GM23248 (cell line): ENCODE measurements at places on chromosomes 13 and 19. TPM values are rescaled to one million over a fixed set of nuclear protein-coding genes. Genes with fewer than 3 reads are reported as not detected.

Gene KANK2
- 76.3 and 77.1 TPM in 2 replicates for polyA plus RNA-seq

Gene FKRP
- 12.4 and 15.0 TPM in 2 replicates for polyA plus RNA-seq

Gene GJB2
- polyA plus RNA-seq = 0.16 and 0.20 TPM in 2 replicates

Gene CEACAM16
- polyA plus RNA-seq = not detected in 2 replicates

Gene GPX4
- polyA plus RNA-seq = 601 and 607 TPM in 2 replicates

Gene ZNF90
- polyA plus RNA-seq = 0.96 and 1.6 TPM in 2 replicates

GRCh38 chr13:47897411-47898050 is 103.5 kb downstream of the SUCLA2 start:
- DNase-seq = peak; percentile 67

DNA sequence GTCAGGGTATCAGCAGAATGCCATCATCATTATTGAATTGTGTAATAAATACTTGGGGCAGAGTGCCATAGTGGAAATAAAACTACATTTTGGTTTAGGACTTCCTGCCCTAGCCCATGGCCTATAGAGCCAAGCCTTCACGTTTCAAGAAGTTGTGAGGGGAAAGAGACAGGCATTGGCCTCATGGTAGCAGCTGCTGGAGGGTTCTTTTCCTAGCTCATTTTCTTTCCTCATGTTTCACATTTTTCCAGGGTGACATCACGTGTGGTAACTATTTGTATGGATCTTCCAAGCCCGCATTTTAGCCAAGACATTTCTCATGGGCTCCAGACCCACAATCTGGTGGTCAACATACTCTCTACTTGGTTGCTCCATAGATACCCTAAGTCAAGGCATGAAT is 80.4 kb downstream of the LRCH1 start:
- peak; percentile 76 for DNase-seq

- no peak for DNase-seq
These were observed 112.9 kb downstream of the IRS2 start for GRCh38 chr13:109673477-109673876.

- no peak for DNase-seq
These were observed 27.9 kb downstream of the USPL1 start for GRCh38 chr13:30645629-30646028.

- DNase-seq = no peak
These were observed 438.0 kb downstream of the OLFM4 start for GRCh38 chr13:53466576-53466975.

DNA sequence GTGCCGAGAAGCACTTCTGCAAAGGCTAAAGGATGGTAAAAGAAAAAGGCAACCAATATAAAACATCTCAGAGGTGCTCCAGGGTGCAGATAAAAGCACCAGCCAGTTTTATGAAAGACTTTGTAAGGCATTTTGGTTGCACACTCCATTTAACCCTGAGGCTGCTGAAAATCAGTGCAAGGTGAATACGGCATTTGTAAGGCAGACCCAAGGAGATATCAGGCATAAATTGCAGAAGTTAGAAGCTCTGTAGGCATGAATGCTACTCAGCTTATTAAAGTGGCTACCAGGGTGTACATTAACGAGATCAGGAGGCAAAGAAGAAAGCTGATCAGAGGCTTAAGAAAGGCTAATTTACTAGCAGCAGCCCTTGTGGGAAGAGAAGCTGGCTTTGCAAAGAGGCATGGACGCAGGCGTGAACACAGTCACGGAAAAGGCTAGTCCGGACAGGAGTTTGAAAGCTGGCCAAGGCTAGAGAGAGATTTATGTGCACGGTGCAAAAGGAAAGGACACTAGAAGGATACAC is 99.6 kb downstream of the ZNF429 start:
- peak; percentile 12 for DNase-seq

- DNase-seq = peak; percentile 34
These were observed 25.8 kb upstream of the SPATA13 start for GRCh38 chr13:24134757-24135156.

- DNase-seq = no peak
These were observed 208.2 kb upstream of the SOX21 start for GRCh38 chr13:94920578-94920977.

GRCh38 chr19:2034729-2035589 is 16.1 kb downstream of the MKNK2 start:
- peak; percentile 70 for DNase-seq

DNA sequence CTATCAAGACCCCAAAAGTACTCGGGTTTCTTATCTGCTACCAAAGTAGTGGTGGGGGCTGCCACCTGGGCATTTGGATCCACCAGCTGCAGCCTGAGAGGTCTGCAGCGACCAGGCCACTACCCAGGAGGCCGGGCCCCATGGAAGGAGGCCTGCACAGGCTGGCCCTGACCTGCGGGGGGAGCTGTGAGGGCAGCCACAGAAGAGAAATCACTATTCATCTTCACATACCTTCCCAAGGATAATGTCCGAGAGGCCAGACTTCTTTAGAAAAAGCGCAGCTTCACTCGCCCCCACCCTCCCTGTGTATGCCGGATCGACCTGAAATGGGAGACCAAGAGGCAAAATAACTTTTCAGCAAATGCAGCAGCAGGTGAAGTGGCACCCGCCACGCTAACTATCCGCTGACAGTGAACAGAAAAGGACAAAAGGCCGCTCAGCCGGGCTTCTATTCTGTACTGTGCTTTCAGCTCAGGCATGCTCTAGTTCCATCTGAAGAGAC is 30.1 kb downstream of the EPS15L1 start:
- peak; percentile 24 for DNase-seq

GRCh38 chr13:102974317-102975087 is 91.7 kb downstream of the SLC10A2 start:
- no peak for DNase-seq

- DNase-seq = no peak
These were observed 116.1 kb upstream of the PEG3 start for GRCh38 chr19:56956503-56957226.

- no peak for DNase-seq
These were observed 5.7 kb downstream of the ZNF558 start for GRCh38 chr19:8826371-8826770.

GRCh38 chr13:69324090-69324886 is 783.3 kb upstream of the ATXN8OS start:
- DNase-seq = no peak

DNA sequence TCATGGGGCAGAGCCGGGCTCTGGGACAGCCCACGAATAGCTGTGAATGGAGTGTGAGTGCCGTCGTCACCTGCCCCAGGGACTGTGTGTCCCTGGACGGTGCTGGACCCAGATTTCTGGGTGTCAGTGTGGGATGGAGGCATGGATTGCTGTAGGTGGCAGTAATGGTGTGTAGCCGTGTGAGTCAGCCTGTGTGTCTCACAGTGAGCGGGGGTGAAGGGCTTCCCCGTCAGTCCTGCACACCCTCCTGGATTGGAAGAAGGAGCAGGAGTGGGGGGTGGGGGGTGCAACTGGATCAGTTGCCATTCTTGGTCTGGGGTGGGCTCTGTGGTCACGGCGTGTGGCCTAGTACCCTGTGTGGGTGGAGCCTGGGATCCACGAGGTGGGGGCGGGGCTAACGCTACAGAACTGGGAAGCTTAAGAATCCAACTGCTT is 6.5 kb upstream of the LTBP4 start:
- peak; percentile 88 for DNase-seq

DNA sequence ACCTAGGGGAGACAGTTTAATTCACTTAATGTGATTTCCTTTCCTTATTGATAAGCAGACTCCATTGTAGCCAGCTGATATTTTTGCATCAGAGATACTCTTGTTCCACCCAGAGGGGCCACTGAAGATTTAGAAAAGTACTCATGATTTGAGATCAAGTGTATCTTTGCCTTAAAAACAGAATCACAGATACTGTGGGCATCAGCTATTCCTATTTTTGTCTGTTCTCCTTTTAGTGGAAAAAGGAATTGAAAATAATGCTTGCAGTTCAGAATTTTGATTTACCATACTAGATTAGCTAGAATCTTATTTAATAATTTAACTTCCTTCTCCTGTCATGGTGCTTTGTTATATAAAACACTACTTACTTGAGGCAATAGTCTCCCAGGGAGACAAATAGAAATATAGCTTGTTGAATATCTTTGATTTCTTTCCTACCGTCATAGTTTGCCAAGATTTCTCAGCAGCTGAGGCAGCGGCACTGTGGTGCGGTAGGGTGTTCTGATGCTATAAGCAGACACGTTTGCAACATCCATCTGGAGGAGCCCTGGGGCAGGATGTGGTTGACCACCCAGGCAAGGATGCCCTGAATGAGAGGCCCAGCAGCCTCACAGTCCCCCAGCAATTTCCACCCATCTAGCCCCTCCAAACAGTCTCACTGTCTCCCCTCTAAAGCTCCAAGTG is 47.0 kb upstream of the RAP2A start:
- no peak for DNase-seq

- DNase-seq = peak; percentile 23
These were observed 214.8 kb downstream of the LMO7 start for GRCh38 chr13:75850916-75851315.

- DNase-seq = peak; percentile 10
These were observed 28.5 kb downstream of the MED4 start for GRCh38 chr13:48066310-48066989.

- peak; percentile 81 for DNase-seq
These were observed 198.4 kb downstream of the NDFIP2 start for GRCh38 chr13:79679334-79679733.

- DNase-seq = peak; percentile 43
These were observed 2.4 kb upstream of the ARGLU1 start for GRCh38 chr13:106570299-106570852.

DNA sequence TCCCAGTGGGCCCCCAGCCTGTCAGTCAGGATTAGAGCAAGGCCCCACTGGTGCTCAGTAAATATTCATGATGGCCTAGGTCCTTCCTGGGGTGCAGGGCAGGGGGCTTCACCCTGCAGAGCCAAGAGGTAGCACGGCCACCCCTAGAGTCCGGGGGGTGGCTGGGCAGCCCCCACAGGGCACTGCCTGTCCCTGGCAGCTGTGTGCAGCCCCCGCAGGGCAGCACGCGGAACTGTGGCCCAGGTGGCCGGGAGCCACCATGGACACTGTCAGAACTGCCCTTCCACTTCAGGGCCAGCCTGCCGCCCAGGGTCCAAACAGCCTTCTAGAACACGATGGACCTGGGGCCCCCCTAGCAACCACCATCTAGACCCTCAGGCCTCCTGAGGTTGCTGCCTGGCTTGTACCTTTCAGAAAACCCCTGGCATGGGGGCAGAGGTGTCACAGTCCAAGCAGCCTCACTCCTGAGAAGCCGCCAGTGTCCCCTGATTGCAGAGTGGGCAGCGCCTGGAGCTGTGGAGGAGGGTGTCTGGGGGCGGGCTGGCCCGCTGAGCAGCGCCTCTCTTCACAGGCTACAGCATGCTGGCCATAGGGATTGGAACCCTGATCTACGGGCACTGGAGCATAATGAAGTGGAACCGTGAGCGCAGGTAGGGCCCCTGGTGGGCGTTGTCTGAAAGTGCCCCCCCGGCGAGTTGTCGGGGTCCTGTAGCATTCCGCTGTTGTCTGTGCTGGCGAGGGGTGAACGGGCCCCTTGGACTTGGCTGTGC is 2.9 kb upstream of the YJEFN3 start:
- DNase-seq = no peak

DNA sequence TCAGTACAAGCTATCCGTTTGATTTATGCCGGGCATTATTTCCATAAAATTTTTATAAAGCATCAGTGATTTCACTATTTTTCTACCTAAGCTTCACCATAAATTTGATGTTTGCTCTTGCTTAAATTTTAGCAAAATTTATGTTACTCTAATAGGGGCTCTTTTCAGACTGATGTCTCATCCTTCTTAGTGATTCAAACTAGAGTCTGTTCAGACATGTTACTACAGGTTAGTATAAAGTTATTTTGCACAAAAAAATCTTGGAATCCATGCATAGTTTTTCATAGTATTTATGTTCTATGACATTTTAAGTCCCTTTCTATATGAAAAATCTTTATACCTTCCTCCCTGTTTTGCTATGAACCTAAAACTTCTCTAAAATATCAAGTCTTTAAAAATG is 1151.9 kb downstream of the SLITRK5 start:
- DNase-seq = no peak

DNA sequence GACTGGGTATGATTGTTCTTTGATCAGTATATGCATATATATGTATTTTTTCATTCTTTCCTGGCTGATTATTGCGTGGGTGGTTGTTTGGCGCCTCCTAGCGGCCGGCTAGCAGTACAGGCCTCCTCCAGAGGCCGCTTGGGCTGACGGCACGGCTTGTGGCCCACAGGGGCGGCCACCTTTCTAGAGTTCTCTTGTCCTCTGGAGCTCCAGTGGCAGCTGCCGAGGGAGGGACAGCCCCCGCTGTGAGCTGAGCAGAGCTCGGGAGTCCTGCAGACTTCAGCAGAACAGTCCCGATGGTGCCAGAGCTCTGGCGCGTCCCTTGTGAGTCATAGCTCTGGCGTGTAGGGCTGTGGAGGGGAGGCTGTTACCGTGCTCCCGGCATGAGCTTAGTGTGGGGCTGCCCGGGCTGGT is 22.5 kb upstream of the ZNF429 start:
- peak; percentile 33 for DNase-seq

GRCh38 chr13:27388241-27388640 is 36.2 kb upstream of the GTF3A start:
- DNase-seq = no peak

- DNase-seq = no peak
These were observed 422.3 kb downstream of the SPRY2 start for GRCh38 chr13:79918620-79919019.
